ENCODE measurements at places on chromosomes 12 and 14.

- DNase-seq: no peak
Observed at GRCh38 chr12:27505761-27506160, 18.2 kb upstream of the PPFIBP1 start.

- peak; percentile 53 for DNase-seq
Observed at GRCh38 chr12:25249931-25250738, 594 bp downstream of the KRAS start.

DNA sequence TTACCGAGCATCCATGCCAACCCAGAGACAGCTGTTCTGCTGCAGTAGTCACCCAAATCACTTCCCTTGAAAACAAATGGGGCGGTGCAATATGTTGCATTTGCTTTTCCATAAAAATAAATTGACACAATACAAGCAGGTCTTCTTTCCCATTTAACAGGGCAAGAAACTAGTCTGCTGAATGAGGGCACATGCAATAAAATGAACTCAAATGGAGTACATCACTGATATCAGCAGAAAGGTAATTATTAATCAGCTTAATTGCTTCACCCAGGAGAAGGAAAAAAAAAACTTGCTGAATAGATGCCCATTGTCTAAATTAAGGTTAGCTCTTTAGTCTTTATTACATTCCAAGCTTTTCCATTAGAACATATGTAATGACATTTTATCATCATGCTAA, 175.1 kb upstream of the GZMB start:
- DNase-seq: no peak

DNA sequence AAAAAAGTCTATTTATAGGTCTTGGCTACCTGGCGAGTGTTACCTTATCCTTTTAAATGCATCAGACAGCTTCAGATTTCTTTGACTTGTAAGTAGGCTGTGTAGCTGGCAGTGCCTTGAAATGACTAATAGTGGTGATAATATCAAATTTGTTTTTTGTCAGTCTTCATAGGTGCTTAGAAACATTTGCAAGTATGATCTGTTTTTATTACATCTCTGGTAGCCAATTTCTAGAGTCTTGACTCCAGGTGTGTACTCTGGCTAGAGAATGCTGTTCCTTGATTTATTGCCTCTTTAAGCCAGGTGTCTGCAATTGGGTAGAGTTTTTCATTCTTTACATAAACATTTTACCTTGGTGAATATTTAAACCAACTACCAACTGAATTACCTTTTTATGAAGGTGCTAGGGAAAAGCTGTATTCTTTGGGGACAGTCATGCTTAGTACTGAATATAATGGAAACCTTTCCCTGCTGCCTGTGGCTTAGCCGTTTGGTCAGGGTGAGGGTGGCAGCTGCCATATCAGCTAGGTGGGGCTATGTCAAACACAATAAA, 32.6 kb downstream of the MLXIP start:
- DNase-seq: peak; percentile 26

- DNase-seq: no peak
Observed at GRCh38 chr12:127504874-127505273, 762.1 kb upstream of the TMEM132C start.

DNA sequence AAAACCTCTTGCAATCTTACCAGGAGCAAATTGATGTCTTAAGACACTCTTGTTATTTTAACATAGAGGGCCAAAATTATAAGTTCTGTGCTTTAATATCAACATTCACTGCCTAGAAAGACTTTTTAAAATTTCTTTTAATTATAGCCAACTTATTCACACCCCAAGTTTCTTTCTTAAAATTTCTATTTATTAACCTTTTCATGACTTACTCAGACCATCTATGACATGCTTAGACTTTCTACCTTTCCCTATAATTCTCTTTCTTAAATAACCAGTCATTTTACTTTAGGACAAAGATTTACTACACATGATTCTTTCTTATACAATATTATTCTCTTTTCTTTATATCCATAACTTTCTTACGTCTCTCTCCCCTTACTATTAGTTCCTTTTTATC, 220.4 kb downstream of the NUBPL start:
- DNase-seq: peak; percentile 4

GRCh38 chr14:87960013-87960787, 32.8 kb downstream of the GALC start:
- no peak for DNase-seq

DNA sequence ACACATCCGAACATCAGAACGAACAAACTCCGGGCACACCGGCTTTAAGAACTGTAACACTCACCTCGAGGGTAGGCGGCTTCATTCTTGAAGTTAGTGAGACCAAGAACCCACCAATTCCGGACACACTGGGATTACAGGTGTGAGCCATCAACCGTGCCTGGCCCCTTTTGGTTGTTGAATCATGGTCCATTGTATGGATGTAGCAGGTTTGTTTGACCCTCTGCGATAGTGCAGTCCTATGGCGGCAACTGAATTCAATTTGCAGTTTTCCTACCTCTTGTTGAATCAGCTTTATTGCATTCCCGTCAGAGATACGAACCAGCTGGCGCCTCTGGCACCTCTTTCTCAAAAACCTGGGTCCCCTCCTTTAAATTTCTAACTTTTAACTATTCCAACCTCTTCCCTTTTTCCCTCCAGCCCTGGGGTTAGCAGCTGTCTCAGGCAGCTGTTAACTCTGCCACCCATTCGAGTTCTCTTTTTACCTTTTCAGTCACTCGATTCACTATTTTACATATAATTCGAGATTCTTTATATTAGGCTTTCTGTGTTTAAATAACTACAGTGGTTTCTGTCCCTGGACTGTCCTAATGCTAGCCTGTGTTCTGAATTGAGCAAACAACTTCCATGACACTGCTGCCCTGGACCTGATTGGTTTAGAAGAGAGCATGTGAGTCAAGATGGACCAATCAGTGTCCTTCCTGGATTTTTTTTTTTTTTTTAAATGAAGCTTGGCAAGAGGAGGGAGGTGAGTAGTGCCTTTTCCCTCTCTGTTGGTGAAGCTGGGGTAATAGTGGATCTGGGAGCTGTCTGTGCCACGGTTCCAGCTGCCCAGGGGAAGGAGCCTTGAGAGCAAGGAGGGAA, 261.5 kb downstream of the PCNX1 start:
- DNase-seq: no peak

DNA sequence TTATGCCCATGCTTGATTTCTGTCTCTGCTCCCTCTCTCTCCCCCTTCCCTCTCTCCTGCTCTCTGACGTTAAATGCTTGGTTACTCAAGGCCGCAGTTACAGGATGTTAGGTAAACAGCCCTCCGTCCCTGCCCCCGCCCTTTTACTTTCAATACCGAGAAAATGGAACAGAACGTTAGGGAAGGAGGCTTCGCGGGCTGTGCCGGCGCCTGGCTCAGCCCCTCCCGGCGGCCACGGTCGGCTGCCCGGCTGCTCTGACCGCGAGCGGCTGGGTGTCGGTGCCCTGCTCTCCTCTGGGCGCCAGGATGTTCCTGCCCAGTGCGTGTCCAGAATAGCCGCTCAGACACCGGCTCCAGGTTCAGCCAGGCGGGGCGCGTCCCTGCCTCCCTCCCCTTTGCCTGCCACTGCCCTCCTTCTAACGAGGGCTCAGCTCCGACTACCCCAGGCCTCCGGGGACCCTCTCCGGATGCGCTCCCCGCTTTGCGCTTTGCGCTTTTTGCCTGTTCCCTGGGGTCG, 166.1 kb downstream of the ADCK1 start:
- peak; percentile 58 for DNase-seq

- no peak for DNase-seq
Observed at GRCh38 chr12:52631676-52632459, 13.5 kb upstream of the KRT73 start.

DNA sequence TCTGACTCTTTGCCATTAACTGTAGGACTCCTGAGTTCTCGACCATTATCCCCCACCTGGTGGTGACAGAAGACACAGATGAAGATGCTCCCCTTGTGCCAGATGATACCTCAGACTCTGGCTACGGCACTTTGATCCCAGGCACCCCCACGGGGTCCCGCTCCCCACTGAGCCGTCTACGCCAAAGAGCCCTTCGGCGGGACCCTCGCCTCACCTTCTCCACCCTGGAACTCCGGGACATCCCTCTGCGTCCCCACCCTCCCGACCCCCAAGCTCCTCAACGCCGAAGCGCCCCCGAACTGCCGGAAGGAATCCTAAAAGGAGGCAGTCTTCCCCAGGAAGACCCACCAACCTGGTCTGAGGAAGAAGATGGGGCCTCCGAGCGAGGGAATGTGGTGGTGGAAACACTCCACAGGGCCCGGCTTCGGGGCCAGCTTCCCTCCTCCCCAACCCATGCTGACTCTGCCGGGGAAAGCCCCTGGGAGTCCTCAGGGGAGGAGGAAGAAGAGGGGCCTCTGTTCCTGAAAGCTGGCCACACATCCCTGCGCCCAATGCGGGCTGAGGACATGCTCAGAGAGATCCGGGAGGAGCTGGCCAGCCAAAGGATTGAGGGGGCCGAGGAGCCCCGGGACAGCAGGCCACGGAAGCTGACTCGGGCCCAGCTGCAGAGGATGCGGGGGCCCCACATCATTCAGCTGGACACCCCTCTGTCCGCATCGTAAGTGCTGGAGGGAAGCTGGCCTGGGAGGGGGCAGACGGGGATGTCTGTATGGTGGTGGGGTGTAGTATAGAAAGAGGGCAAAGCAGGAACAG, 14.4 kb downstream of the TNFRSF1A start:
- no peak for DNase-seq

DNA sequence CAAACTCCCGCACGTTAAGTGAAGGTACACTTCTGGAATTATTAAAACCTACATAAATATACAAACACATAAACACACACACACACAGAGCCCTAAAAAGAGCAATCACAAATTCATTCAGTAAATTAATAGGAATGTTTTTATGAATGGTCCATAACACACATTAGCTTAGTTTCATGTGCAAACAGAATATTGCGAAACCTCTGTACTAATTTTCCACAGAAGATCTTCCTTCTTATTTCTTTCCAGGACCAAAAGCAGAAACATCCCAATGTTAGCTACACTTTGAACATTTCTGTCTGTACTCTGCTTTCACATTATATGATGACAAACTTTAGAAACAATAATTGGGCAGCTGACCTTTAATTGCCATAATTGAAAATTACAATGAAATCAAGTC, 101.6 kb downstream of the SOX5 start:
- no peak for DNase-seq

GRCh38 chr12:49092086-49092815, 2.4 kb downstream of the DHH start:
- peak; percentile 28 for DNase-seq

DNA sequence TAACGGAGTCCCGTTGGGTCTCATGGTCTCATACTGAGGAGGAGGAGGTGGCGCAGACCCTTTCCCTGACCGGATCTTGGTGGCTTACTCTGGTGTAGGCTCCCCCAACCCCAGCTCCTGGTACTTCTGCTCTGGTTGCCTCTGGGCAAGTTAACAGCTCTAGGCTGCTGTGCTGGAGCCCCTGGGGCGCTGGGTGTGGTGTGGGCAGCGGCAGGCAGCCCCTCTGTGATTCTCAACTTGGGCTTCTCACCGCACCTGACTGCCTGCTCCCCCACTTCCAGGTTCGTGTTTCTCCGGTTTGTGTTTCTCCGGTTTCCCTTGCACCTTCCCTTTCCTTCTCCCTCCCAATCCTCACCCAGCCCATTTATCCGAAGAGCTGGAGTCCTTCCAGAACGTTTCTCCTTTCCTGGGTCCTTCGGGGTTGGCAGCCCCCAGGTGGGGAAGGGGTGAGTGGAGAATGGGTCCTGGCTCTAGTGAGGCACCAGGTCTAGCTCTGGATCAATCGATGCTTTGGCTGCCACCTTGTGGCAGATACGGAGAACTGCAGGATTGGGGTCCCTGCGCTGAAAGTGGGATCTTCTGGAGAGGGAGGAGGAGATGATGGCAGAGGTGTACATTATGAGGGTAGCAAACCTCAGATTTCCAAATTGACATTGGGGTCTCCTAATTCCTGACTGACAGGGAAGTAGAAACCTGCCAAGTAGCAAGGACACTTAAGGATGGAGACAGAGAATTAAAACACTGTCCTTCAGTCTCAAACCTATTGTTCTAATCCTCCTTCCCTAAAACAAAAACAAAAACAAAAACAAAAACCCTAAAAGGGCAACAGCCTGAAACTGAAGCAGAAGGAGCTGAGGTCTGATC, 8.3 kb downstream of the CISTR start:
- peak; percentile 48 for DNase-seq

DNA sequence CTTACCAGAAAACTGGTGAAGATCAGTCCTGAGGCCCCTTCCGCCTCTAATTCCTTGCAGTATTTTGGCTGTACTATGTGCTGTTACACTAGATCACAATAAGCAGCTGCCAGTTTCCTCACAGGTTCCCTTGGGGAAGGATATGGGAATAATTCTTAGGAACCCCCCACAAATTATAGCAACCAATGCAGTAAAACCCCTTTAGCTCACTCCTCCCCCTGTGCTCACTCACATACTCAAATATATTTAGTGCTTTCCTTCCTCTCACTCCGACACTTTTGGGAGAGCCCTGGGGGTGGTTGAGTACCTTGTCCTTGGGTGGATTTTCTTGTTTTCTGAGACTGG, 162.7 kb downstream of the ETV6 start:
- DNase-seq: no peak

- DNase-seq: no peak
Observed at GRCh38 chr14:31902002-31902401, 175.1 kb upstream of the ARHGAP5 start.

- DNase-seq: no peak
Observed at GRCh38 chr12:1579651-1580435, 14.5 kb downstream of the FBXL14 start.

DNA sequence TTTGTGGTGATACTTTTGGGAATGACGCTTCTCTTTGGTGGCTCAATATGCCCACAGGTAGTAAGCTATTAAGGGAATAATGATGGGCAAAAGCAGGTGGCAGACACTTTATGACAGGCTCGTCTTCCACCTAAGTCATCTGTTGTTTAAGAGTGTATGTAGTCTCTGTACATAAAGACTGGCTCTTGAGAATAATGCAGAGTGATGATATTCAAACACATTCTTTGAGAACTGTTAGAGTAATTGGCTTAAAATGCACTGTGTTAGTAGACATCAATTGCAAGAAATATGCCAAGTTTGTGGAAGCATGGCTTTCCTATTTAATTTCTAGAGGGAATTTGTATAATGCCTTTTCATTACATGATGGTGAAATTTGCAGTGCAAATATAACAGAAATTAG, 694.8 kb upstream of the MIS18BP1 start:
- no peak for DNase-seq

- DNase-seq: no peak
Observed at GRCh38 chr12:85733221-85733840, 102.9 kb downstream of the RASSF9 start.

Measured in erythroblast (primary cell).